ENCODE measurements at places on chromosomes 3 and 15.

GRCh38 chr3:183396662-183397391 is 31.6 kb downstream of the MCF2L2 start:
- DNase-seq = no peak

- no peak for DNase-seq
Measured at GRCh38 chr3:113374078-113374477, 67.2 kb downstream of the CFAP44 start.

- no peak for DNase-seq
Measured at GRCh38 chr3:106829206-106829605, 548.0 kb upstream of the CCDC54 start.

DNA sequence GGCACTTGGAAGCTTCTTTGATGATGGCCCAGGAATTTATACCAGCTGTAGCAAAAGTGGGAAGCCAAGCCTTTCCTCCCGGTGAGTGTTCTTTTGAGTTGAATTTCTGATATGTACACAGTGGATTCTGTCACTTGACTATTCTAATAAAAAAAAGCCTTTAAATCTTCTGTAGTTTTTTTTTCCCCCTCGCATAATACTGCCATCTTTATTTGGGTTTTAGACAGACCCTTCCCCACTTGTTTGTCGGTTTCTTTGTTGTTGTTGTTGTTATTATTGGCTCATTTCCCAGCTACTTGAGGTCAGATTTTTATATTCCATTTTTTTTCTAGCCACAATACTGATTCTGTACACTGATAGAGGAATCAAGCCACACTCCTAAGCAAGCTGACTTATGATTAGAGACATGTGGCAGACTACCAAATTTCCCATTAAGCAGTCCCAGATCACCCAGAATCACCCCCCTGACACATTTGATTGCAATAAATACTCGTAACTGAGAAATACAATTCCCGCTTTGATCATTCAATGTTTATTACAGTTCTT is 122.4 kb upstream of the IL12A start:
- DNase-seq = no peak

DNA sequence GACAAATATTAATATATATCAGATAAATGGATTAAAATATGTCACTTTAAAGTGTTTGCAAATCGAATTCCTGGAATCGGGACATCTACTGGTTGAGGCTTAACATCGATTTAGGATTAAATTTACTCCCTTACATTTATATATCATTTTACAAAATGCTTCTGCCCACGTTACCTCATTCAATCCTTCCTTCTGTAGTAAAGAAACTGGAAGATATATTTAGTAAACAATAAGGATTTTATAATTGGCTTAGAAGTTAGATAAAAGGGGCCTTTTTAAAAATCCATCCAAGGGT is 1.3 kb downstream of the CLPX start:
- DNase-seq = no peak

GRCh38 chr15:33098094-33099058 is 96.1 kb downstream of the FMN1 start:
- no peak for DNase-seq

DNA sequence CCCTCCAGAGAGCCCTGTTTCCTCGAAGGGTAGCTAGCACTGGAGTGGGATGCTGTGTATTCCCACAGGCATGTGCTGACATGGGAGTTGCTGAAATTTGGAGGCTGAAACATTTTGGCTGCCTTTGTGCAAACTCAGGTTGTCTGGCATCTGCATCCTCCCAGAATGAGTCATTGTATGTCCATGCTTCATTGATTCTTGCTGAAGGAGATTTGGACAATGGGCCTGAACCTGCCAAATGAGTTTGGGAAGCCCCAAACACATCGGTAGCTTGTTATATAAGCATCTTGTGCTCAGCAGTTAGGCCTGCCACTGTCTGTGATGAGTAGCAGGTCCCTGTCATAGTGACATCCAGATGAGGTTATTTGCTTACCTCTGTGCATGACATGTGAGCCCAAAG is 160.0 kb downstream of the IL5RA start:
- no peak for DNase-seq

- DNase-seq = no peak
Measured at GRCh38 chr15:87200149-87200548, 1056.4 kb downstream of the NTRK3 start.

DNA sequence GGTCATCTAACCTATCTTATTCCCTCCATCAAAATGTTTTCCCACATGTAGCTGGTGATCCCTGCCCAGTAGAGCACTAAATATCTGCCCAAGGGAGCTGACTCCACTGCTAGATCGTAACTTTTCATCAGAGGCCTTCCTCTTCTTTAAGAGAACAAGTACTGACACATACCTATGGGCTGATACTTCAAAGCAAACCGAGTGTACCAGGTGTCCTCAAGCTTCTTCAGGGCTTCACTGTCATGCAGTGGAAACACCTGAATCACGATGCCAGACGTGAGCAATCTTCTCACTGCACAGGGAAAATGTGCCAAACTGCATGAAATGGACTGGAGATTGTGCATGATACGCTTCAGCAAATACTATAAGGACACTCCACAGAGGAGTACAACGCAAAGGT is 41.6 kb downstream of the ANO10 start:
- no peak for DNase-seq

- no peak for DNase-seq
Measured at GRCh38 chr15:40097968-40098476, 10.7 kb downstream of the BMF start.

DNA sequence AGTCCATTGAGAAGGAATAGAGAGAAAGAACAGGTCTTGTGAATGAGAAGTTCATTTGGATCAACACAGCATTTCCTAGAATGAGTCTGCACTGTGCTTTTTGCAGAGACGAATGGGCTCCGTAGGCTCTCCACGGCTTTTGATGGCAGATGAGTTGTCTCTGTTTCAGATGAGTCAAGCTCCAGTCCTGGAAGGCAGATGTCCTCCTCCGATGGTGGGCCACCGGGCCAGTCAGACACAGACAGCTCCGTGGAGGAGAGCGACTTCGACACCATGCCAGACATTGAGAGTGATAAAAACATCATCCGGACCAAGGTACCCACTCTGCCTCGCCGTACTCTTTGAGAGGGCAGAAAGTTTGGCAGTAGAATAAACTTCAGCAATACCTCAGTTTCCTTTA is 70.5 kb downstream of the SIDT1 start:
- DNase-seq = no peak

GRCh38 chr15:63276342-63277037 is 915 bp upstream of the APH1B start:
- no peak for DNase-seq

GRCh38 chr15:45618813-45619212 is 16.0 kb upstream of the SQOR start:
- DNase-seq = no peak

DNA sequence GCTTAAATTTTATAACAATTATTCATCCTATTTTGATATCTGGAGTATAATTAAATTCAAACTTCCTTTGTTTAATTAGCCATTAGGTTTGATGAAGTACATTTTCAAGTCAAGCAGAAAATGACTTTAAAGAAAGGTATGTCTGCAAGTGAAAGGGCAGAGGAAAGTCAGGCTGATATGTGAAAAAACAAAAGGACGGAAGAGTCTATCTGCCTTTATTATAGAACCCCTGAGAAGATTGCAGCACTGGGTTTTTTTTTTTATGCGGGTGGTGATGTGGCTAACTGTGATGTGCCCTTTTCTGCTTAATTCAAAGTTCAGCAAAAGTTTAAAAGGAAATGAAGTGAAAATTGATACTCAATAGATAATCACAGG is 83.2 kb downstream of the COL8A1 start:
- no peak for DNase-seq

- no peak for DNase-seq
Measured at GRCh38 chr3:65587650-65588439, 450.9 kb downstream of the MAGI1 start.

DNA sequence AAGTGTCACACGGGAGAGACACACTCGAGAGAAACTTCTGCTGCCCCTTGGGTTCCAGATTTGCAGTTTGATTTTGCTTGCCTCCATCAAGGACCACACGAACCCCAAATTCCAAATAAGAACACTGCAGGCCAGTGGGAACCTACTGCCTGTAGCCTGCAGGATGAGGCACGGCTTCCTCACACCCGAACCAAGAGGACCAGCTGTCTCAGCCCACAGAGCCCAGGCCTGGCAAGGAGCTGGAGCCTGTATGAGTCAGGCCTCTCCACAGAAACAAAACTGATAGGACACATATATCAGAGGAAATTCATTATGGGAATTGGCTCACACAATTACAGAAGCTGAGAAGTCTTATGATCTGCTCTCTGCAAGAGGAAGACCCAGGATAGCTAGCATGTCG is 188.1 kb upstream of the NSMCE3 start:
- DNase-seq = no peak

- DNase-seq = no peak
Measured at GRCh38 chr15:91227766-91228165, 127.7 kb downstream of the SV2B start.

DNA sequence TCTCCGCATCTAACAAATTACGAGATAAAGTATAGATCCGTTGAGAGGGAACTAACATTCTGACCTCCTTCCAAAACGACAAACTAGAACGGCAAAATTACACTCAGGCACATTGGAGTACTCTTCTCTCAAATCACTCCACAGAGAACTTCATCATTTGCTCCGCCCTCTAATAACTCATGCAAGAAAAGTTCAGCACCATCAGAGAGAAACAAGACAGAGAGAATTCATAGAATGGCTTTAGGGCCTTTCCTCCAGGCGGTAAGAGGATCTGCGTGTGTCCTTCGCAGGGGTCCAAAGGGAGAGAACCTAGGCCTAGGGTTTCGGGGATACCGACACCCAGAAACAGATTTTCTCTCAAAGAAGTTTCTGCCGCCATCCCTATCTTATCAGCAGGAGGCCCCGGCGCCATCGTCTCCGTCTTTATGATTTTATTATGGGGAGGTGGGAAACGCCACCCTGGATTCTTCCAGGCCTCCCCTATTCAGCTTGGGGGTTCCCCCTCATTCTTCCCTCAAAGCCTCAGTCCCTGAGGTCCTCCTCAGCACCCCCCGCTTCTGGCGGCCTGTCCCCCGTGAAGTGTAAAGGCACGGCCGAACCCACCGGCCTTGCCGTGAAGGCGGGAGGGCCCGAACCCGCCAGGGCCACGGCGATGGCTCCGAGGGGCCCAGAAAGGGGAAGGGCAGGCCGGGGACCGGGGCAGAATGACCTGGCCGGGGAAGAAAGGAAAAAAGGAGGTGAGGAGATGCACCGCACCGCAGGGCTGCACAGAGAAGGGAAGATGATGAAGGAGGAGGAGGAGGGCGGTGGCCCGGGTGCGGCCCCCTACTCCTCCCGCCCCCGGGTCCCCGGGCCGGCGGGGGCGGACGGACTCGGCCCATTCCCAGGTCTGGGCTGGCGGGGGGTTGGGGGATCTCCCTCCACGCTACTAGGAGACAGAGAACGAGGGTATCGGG is 768 bp downstream of the UBXN7 start:
- DNase-seq = no peak

- no peak for DNase-seq
Measured at GRCh38 chr3:52046186-52046901, 10.0 kb downstream of the DUSP7 start.
